Astrocyte of the cerebellum (primary cell): ENCODE measurements at places on chromosomes 6 and 20.

DNA sequence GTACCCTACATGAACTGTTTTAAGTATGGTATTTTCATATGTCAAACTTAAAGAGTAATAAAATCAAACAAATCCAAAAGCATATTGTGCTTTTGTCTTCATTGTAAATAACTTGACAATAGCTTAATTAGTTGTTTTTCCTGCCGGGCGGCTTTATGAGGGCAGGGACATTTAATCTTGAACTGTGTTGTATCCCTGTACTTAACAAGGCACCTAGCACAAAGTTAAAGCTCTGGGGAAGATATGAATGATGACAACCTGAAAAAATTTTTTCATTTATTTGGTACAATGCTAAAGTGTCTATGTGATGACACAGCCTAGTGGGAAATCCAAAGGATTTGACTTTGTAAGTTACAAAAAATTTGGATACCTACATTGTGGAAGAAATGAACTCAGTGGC is 502 bp upstream of the HACE1 start:
- no peak for DNase-seq

DNA sequence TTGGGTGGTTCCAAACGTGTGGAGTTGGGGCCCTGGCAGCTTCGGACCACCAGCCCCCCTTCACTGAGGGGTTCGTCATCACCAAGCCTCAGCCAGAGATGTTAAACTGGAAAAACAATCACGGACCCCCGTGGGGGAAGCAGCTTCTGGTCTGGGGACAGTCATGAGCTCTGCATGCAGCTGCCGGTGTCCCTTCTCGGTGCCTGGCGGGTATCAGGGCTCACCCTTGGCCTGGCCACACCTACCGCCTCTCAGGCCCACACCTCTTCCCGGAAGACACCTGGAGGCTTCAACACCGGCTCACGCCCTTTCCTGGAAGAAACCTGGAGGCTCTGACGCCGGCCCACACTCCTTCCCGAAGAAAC is 77.8 kb upstream of the BHLHE23 start:
- no peak for DNase-seq

DNA sequence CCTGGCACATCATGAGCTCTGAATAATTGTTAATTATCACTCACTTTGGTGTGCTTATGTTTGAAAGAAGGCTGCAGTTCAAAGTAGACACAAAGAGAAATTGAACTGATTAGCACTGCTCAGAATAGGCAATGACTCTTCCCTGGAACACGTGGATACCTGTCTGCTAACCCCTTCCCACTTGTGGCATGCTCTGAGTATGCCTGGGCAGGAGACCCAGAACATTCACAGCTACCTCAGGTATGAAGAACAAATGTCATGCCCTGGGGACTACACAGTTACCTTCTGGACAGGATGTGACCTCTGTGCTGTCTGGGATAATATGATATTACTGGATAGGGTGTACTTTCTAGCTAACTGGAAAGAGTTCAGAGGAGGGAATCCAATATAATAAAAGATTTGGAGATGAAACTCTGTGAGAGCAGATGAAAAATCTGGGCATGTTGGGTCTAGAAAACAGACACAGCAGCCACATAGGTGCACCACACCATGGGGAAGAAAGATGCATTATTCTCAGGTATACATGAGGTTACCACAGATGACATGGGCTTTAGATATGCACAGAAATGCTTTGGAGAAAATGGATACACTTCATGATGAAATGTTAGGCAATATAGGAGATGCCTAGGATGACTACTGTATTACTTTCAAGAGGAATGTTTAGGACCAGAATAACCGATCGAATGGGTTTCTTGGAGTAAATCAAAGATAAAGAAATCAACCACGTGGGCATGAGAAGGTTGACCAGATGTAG is 324.2 kb upstream of the PREP start:
- no peak for DNase-seq

DNA sequence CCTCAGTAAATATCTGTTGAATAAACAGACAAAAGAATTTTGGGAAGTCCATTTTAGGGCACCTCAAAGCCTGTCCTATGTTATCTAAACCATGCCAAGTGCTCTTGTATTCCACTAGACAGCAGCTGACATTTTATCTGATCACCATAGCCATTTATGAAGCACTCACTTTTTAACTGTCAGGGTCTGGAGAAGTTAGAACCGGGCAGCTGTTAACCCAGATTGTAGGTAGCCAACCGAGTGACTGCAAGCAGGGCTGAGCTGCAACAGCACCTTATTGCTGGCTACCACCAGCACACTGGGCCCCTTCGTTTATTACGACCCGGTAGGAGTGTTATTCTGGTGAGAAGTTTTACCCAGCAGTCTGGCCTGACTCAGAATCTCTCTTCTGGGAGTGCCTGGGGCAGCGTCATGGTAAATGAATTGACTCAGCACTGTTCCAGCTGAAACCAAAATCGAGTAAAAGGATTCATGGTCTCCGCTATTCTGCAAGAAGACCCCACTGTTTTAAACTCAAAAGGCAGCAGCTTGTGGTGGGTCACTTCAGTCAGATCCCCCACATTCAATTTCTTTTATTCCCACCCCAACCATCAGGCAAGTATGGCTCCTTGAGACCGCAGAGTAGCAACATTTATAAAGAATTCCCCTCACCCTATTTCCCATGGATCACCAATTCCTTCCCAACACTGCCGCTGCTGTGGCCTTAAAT is 1.7 kb downstream of the UBE2V1 start:
- peak; percentile 26 for DNase-seq

GRCh38 chr6:152316024-152316423 is 321.1 kb downstream of the SYNE1 start:
- DNase-seq = no peak
